ENCODE measurements at places on chromosomes 1 and 21.

DNA sequence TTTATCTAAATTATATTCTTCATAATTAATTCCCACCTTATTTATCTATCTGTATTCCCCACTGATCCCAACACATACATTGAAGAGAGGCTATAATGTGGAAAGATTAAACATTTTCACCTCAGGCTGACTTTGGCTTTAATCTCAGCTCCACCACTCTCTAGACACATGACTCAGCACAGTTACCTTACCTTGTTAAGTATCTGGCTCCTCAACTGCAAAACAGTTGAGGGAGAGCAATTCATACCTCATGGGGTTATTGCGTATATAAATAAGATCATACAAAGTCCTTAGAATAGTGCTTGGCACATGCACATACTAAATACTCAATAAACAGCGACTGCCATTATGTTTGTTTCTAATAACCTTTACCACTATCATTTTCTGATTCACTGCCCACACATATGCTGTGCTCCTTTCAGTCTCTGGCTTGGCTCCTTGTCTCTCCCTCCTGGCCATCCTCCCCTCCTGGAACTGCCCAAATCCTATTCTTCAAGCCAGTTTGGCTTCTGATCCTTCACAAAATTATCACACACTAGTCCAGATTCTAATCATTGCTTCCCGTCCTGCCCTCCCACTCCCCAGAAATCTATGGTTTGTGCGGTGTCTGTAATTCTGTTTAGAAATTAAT is 50.1 kb downstream of the BCL9 start:
- DNase-seq = no peak

GRCh38 chr1:185939142-185939541 is 205.0 kb downstream of the HMCN1 start:
- no peak for DNase-seq

DNA sequence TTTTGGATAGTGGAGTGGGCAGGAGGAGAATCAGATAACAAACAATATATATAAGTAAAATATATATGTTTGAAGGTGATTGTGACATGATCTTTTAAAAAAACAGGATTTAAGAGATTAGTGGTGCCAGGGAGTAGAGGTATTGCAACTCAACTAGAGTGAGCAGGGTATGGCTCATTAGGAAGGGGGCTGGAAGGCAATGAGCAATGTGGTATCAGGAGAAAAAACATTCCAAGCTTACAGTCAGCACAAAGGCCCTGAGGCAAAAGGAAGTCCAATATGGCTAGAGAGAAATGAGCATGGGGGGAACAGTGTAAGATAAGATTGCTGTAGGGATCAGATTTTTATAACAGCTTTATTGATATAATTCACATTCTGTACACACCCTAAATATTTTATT is 5.3 kb upstream of the GADD45A start:
- DNase-seq = peak; percentile 63

- peak; percentile 39 for DNase-seq
Observed at GRCh38 chr1:205179842-205180241, 31.7 kb downstream of the DSTYK start.

- peak; percentile 79 for DNase-seq
Observed at GRCh38 chr1:92858564-92859399, 26.9 kb downstream of the RPL5 start.
